Transverse colon (tissue), 4 donors: ENCODE measurements at places on chromosomes 12 and 14. TPM values are rescaled to one million over a fixed set of nuclear protein-coding genes. Genes with fewer than 3 reads are reported as not detected.

ADAM21 gene
- total RNA-seq = not detected

DLGAP5 gene
- total RNA-seq = 1.5 TPM

RNASE3 gene
- not detected for total RNA-seq

GRCh38 chr14:49189375-49189774, 396.8 kb downstream of the RPS29 start:
- DNase-seq = no peak
- H3K36me3 ChIP-seq = no peaks in the 10 kb centered on the region
- no peak overlapping the region for H3K27ac ChIP-seq
- no peaks in the 10 kb centered on the region for H3K4me1 ChIP-seq
- H3K27me3 ChIP-seq = no peaks in the 10 kb centered on the region

- H3K4me1 ChIP-seq = no peaks in the 10 kb centered on the region
- H3K36me3 ChIP-seq = no peaks in the 10 kb centered on the region
- no peak overlapping the region for H3K27ac ChIP-seq
Measured at GRCh38 chr14:74038020-74038859, 19.1 kb downstream of the BBOF1 start.

- no peak for DNase-seq
- H3K36me3 ChIP-seq = no peaks in the 10 kb centered on the region
- H3K4me1 ChIP-seq = peaks cover 2% of the 10 kb centered on the region
- no peak overlapping the region for H3K4me3 ChIP-seq
- H3K27me3 ChIP-seq = no peaks in the 10 kb centered on the region
- H3K27ac ChIP-seq = peak overlapping the region; percentile 92
Measured at GRCh38 chr12:27243006-27243405, 1.1 kb upstream of the STK38L start.

- H3K27ac ChIP-seq = no peak overlapping the region
- peak; percentile 47 for DNase-seq
- H3K27me3 ChIP-seq = no peaks in the 10 kb centered on the region
- no peak overlapping the region for H3K4me3 ChIP-seq
- H3K36me3 ChIP-seq = no peaks in the 10 kb centered on the region
- peaks cover 3% of the 10 kb centered on the region for H3K4me1 ChIP-seq
Measured at GRCh38 chr14:91140672-91141071, 26.8 kb downstream of the DGLUCY start.

DNA sequence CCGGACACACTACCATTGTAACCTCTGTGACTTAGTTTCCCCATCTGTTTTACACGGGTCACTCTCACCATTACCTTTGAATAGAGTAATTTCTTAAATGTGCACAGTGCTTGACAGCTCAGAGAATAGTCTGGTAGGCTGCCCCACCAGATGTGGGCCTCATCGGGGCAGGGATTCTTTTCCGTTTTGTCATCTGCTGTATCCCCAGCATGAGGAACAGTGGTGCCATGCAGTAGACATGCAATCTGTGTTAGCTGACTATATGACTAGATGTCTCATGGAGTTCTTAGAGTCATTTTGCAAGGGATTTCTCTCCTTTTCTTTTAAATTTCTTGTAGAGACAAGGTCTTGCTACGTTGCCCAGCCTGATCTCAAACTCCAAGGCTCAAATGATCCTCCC, 44.9 kb upstream of the PLEKHG3 start:
- H3K27ac ChIP-seq = no peak overlapping the region
- H3K4me1 ChIP-seq = no peaks in the 10 kb centered on the region
- no peaks in the 10 kb centered on the region for H3K36me3 ChIP-seq
- DNase-seq = no peak
- H3K4me3 ChIP-seq = no peak overlapping the region
- H3K27me3 ChIP-seq = no peaks in the 10 kb centered on the region

DNA sequence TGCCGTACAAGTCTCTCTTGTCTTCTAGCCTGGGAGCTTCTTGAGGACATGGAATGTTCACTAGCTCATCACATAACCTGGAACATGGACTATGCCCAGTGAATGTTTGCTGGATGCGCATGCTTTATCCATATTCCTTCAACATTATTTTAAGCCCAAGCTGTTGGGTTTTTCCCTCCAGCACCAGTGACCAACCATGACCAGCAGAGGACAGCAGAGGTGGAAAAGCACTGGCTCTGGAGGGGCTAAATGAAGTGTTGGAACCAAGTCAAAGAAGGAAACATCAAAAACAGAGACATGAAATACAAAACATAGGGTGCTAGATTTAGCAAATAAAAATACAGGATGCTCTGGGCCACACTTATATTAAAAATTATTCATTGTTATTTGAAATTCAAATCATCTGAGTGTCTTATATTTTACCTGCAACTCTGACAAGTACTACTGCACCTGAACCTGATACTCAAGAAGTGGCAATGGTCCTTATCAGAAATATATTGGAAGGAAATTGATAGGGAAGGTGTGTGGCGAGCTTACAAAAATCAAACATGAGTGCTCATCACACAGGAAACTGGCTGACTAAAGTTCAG, 23.1 kb upstream of the HELB start:
- H3K36me3 ChIP-seq = no peaks in the 10 kb centered on the region
- no peak overlapping the region for H3K27ac ChIP-seq
- no peaks in the 10 kb centered on the region for H3K4me1 ChIP-seq
- H3K4me3 ChIP-seq = no peak overlapping the region
- H3K27me3 ChIP-seq = no peaks in the 10 kb centered on the region
- no peak for DNase-seq

- no peak overlapping the region for H3K4me3 ChIP-seq
- no peaks in the 10 kb centered on the region for H3K36me3 ChIP-seq
- H3K4me1 ChIP-seq = no peaks in the 10 kb centered on the region
- no peak overlapping the region for H3K27ac ChIP-seq
Measured at GRCh38 chr12:13596714-13597113, 384.7 kb downstream of the GRIN2B start.

DNA sequence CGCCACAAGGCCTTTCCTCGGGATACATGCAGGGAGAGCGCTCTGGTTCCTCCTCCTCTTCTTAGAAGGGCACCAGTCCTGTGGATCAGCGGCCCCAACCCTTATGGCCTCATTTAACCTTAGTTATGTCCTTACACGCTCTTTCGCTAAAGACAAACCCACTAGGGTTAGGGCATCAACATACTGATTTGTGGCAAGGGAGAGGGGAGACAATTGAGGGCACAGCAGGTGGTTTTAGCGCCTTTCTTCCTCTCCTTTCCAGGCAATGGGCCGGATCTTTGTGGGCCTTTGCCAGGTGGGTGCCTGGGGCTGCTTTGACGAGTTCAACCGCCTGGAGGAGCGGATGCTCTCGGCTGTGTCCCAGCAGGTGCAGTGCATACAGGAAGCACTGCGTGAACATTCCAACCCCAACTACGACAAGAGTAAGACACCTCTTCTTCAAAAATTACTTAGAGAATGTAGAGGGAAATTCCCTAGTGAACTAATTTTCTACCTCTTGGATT, 43.6 kb downstream of the DYNC1H1 start:
- no peaks in the 10 kb centered on the region for H3K4me1 ChIP-seq
- H3K27me3 ChIP-seq = no peaks in the 10 kb centered on the region
- H3K27ac ChIP-seq = no peak overlapping the region
- peaks cover 100% of the 10 kb centered on the region for H3K36me3 ChIP-seq
- no peak overlapping the region for H3K4me3 ChIP-seq

DNA sequence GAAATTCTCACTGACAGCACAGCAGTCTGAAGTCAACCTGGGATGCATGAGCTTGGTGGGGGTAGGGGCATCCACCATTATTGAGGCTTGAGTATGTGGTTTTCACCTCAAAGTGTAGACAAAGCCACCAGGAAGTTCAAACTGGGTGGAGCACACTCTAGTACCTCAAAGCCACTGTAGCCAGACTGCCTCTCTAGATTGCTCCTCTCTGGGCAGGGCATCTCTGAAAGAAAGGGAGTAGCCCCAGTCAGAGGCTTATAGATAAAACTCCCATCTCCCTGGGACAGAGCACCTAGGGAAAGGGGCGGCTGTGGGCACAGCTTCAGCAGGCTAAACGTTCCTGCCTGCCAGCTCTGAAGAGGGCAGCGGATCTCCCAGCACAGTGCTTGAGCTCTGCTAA, 143.0 kb downstream of the KITLG start:
- DNase-seq = no peak
- no peak overlapping the region for H3K4me3 ChIP-seq
- H3K27me3 ChIP-seq = no peaks in the 10 kb centered on the region

- DNase-seq = no peak
- H3K36me3 ChIP-seq = no peaks in the 10 kb centered on the region
- no peaks in the 10 kb centered on the region for H3K4me1 ChIP-seq
- no peak overlapping the region for H3K27ac ChIP-seq
- no peaks in the 10 kb centered on the region for H3K27me3 ChIP-seq
- no peak overlapping the region for H3K4me3 ChIP-seq
Measured at GRCh38 chr12:123996581-123996980, 23.6 kb downstream of the ZNF664 start.

GRCh38 chr12:115261691-115262398, 577.9 kb upstream of the TBX3 start:
- H3K27ac ChIP-seq = peak overlapping the region; percentile 59
- peaks cover 30% of the 10 kb centered on the region for H3K4me1 ChIP-seq
- no peaks in the 10 kb centered on the region for H3K27me3 ChIP-seq
- DNase-seq = peak; percentile 67

GRCh38 chr12:18632848-18633247, 105.0 kb downstream of the PLCZ1 start:
- no peaks in the 10 kb centered on the region for H3K27me3 ChIP-seq
- no peak overlapping the region for H3K4me3 ChIP-seq
- no peak for DNase-seq
- H3K36me3 ChIP-seq = no peaks in the 10 kb centered on the region
- H3K27ac ChIP-seq = no peak overlapping the region
- H3K4me1 ChIP-seq = no peaks in the 10 kb centered on the region

DNA sequence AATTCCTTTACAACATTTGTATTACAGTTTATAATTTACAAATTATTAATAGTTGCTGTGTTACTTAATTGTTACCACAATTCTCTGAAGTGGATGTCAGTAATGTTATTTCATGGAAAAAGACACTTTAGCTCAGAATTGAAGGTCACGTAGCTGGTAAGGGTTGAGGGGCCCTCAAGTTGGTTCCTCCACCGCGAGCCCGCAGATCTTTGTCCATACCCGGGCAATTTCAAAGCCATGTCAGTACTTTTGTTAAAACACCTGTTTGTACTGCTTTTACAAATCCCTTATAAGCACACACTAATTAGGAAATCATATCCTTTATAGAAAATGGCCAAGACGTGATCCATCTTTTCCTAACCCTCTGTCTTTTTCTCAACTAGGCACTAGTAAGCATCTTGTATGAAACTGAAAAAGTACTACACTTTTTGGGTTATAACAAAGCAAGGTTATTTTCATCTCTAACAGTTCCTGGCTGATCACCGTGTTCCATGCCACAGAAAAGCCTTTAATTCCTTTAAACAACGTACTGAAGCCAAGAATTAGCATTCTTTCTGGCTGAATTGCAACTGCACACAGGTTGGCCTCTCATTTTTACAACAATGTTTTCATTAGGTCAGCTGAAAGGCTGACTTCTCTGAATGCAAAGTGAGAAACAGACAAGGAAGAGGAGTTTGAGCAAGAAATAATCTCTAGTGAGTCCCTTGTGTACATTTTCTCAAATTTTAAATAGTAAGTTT, 76.1 kb downstream of the CNTN1 start:
- H3K4me1 ChIP-seq = no peaks in the 10 kb centered on the region
- no peaks in the 10 kb centered on the region for H3K27me3 ChIP-seq
- no peaks in the 10 kb centered on the region for H3K36me3 ChIP-seq
- no peak for DNase-seq
- no peak overlapping the region for H3K4me3 ChIP-seq
- H3K27ac ChIP-seq = no peak overlapping the region

DNA sequence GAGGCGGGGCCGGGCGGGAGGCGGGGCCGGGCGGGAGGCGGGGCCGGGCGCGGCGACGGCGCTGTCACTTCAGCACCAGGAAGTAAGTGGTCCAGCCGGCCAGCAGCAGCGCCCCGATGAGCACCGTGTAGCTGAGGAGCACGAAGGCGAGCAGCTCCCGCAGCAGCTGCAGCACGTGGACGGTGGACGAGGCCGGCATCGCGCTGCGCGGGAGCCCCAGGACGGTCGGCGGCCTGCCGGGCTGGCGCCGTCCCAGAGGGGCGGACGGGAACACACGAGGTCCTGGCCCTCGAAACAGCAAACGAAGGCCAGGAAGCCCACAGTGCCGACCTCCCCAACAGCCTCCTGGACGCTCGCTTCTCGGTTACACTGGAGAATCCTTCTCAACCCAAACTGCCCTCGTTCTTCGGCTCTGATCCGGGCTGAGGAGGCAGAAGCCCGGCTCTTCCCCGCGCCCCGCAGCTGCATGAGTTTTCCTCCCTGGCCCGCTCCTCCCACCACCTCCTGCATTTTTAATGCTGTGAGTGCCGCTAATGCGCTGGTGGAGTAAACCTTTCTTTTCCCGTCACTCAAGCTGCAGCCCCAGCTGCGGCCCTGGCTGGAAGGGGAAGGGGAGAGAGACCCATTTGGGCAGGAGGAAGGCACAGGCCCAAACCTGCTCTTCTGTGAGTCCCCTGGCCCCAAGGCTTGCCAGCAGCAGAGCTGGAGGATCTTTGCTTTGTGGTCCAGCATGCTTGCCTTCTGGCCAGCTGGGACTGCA, 694 bp upstream of the DIABLO start:
- DNase-seq = no peak
- peak overlapping the region; percentile 21 for H3K27ac ChIP-seq
- no peak overlapping the region for H3K4me3 ChIP-seq
- H3K4me1 ChIP-seq = peaks cover 19% of the 10 kb centered on the region

DNA sequence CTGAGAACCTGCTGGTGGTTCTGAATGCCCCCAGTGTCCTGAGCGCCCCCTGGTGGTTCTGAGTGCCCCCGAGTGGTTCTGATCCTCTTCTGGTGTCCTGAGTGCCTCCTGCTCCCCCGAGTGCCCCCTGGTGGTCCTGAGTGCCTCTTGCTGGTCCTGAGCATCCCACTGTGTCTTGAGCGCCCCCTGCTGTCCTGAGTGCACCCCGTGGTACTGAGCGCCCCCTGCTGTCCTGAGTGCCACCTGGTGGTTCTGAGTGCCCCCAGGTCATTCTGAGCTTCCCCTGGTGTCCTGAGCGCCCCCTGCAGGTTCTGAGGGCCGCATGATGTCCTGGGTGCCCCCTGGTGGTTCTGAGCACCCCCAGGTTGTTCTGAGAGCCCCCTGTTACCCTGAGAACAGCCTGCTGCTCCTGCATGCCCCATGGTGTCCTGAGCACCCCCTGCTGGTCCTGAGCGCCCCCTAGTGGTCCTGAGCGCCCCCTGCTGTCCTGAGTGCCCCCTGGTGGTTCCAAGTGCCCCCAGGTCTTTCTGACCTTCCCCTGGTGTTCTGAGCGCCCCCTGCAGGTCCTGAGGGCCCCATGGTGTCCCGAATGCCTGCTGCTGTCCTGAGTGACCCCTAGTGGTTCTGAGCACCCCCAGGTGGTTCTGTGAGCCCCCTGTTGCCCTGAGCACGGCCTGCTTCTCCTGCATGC, 1165.4 kb downstream of the TMEM121 start:
- H3K27ac ChIP-seq = no peak overlapping the region
- H3K4me3 ChIP-seq = no peak overlapping the region
- peaks cover 4% of the 10 kb centered on the region for H3K27me3 ChIP-seq
- no peaks in the 10 kb centered on the region for H3K4me1 ChIP-seq
- peak; percentile 47 for DNase-seq
- no peaks in the 10 kb centered on the region for H3K36me3 ChIP-seq

GRCh38 chr12:24952389-24952788, 3.5 kb upstream of the BCAT1 start:
- H3K27ac ChIP-seq = no peak overlapping the region
- H3K36me3 ChIP-seq = no peaks in the 10 kb centered on the region
- H3K4me3 ChIP-seq = no peak overlapping the region
- DNase-seq = no peak

- H3K27ac ChIP-seq = no peak overlapping the region
- no peaks in the 10 kb centered on the region for H3K4me1 ChIP-seq
- no peak overlapping the region for H3K4me3 ChIP-seq
- H3K36me3 ChIP-seq = no peaks in the 10 kb centered on the region
- no peaks in the 10 kb centered on the region for H3K27me3 ChIP-seq
Measured at GRCh38 chr12:62375603-62376002, 91.0 kb upstream of the MON2 start.

GRCh38 chr14:33657476-33657875, 293.4 kb downstream of the EGLN3 start:
- H3K4me1 ChIP-seq = no peaks in the 10 kb centered on the region
- H3K36me3 ChIP-seq = no peaks in the 10 kb centered on the region
- H3K27ac ChIP-seq = no peak overlapping the region
- no peaks in the 10 kb centered on the region for H3K27me3 ChIP-seq
- no peak for DNase-seq
